Heart left ventricle (tissue), 16 donors: ENCODE measurements at places on chromosomes 2 and 18. TPM values are rescaled to one million over a fixed set of nuclear protein-coding genes. Genes with fewer than 3 reads are reported as not detected.

DNA sequence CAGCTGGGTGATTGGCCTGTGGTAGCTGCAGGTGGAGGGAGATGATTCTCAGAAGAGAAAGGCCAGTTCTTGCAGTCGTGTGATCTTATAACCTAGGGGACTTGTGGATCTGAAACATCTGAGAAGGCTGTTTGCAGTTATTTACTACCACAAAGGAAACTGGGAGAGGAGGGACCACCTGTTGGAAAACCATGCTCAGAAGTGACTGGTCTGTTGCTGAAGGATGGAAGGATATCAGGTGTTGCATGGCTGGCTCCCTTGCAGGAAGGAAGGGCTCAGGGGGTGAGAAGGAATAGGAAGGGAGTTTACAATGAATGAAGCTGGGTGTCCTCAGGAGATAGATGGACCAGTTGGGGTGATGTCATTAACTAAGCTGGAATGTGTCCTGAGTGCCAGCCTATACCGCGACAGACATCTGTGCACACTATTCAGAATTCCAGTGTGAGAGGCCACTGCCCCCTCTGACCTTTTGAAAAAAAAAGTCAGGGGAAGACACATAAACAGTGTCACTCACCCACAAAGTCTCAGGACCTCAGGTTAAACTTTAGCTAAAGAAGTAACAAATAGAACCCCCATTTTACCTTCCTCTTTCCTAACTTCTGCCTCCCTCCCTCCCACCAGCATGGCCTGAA is 17.5 kb downstream of the IGFBP2 start:
- DNase-seq = no peak

SLC9A4 gene
- total RNA-seq = not detected

GRCh38 chr2:45975752-45976517 is 321.3 kb upstream of the EPAS1 start:
- no peak for DNase-seq

DNA sequence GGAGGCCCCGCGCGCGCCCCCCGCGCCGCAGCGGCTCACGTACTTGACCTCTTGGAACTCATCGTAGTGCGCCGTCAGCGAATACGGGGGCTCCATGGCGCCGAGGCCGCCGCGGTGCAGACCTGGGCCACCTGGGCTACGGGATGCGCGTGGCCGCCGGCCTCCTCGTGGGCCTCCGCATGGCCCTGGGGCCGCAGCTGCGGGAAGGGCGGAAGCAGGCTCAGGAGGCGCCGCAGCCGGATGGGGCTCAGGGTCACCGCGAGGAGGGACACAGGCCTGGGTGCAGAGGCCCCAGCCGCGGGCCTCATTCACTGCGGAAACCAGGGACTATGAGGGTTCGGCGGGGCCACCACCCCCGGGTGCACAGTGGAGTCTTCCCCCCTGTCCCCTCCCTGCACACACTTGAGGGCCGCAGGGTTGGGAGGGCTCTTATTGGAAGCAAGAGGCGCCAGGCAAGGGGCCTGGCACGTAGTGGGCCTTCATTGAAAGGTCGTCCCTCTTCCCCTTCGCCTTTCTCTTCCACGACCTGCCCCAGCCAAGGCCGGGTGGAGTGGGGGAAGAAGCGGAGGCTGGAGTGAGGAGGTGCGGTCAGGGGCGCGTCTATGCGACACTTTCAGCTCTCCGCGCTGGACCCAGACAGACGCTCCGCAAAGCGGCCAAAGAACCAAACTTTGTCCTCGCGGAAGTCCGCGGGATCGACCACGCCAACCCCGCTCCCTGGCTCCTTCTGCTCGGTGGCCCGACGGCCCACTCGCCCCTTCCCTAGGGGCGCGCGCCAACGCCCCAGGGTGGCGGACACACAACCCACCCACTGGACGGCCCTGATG is 863 bp downstream of the ECEL1 start:
- no peak for DNase-seq

TTC31 gene
- 10.2 TPM for total RNA-seq

DNA sequence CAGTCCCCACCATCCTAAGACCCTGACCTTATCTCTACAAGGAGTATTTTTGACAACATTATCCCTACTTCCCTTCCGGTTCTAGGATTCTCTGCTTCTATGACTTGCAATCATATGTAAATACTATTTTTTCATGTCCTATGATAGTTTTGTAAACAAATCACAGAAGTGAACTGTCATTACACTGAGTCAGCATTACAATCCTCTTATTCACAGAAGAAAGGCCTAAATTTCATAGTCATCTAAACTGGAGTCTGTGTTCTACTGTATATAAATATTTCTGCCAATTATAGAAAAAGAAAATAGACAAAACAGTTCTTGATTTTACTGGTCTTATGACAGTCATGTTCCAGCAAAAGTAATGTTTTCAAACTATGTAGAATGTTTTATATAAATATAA is 265.1 kb downstream of the NCKAP5 start:
- no peak for DNase-seq

GRCh38 chr2:134070281-134070741 is 183.6 kb upstream of the MGAT5 start:
- no peak for DNase-seq

- DNase-seq = no peak
These were observed 38.3 kb upstream of the NRP2 start for GRCh38 chr2:205644018-205644417.

GRCh38 chr2:104368089-104368488 is 485.8 kb upstream of the POU3F3 start:
- no peak for DNase-seq

- DNase-seq = no peak
These were observed 522.9 kb downstream of the ZEB2 start for GRCh38 chr2:143996974-143997373.

DNA sequence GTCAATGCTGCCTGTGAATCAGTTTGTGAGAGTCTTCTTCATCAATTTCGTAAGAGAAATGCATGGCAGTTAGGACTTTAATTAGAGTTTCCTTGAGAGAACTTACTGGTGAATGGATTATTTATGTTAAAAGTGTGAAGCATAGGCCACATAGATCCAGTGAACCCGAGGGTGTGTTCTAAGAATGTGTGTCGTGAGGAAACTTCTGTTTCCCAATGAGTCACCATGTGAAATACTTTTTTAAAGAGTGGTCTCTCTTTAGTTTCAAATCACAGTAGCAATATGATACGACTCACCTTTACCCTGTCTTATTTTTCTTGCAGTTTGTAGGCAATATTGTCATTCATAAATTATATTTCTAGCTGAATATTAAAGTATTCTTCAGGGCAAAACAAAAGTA is 18.5 kb downstream of the THSD7B start:
- DNase-seq = no peak

- no peak for DNase-seq
These were observed 178.5 kb downstream of the DIS3L2 start for GRCh38 chr2:232139786-232140562.

DNA sequence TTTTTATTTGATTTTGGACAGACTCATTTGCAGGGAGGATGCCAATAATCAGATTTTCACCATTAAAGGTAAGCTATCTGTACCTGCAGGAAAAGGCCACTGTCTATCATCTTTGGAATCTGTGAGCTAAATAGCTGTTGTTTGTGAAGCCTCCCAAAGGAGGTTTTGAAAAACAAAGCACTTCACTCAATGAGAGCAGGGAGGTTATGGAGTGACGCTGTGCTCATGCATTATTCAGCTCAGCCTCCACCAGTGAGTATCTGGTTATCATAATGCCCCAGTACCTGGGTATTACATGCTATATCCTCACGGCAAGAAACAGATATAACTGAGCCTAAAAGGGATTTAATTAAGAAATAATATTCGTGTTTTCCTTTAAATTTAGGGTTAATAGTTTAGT is 189.6 kb upstream of the PIK3C3 start:
- DNase-seq = no peak

GRCh38 chr2:7593360-7593759 is 676.1 kb downstream of the RNF144A start:
- DNase-seq = no peak

GRCh38 chr2:11344956-11345677 is 681 bp upstream of the ROCK2 start:
- DNase-seq = peak; percentile 51

DNA sequence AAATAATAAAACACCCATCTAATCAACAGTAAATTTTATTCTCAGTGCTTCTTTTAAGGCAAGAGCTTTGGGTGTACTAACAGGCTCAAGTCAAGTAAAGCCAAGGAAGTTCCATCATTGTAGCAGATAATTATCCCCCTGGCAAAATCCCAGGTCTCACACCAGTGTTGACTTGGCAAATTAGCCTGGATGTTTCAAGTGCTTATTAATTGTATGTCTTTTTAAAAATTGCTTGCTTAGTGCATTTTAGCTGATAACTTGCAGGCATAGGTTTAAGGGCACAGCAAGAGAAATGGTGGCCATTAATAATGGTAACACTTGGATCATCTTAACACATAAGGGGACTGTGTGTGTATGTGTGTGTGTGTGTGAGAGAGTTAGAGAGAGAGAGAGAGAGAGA is 42.0 kb upstream of the FMNL2 start:
- no peak for DNase-seq

DNA sequence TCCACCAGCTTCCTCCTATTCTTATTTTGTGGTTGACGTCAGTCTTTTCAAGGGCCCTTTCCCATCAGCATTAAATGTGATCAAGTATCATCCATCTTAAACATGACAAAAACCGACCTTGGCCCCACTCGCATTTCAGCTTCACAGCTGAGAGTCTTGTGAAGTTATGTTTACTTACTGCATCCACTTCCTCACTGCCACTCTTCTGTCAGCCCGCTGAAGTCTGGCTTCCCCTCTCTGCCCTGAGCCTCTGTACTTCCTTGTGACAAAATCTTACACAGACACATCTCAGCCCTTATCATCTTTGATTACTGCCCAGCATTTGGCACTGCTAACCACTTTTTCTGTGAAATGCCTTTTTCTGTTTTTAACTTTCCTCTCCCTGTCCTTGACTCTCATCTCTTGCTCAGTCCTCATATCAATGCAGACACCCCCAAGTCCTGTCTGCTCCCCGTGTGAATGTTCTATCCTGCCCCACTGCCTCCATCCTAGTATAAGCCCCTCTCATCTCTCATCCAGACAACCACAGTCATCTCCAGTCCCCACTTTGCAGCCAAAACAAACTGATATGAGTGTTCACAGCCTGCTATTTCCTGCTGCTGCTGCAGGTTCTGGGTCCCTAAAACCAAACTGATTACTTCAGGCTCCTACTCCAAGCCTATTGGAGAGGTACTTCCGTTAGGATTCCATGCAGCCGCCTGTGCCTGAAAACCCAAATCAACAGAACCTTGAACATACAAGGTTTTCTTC is 31.4 kb downstream of the FOSL2 start:
- DNase-seq = no peak

DNA sequence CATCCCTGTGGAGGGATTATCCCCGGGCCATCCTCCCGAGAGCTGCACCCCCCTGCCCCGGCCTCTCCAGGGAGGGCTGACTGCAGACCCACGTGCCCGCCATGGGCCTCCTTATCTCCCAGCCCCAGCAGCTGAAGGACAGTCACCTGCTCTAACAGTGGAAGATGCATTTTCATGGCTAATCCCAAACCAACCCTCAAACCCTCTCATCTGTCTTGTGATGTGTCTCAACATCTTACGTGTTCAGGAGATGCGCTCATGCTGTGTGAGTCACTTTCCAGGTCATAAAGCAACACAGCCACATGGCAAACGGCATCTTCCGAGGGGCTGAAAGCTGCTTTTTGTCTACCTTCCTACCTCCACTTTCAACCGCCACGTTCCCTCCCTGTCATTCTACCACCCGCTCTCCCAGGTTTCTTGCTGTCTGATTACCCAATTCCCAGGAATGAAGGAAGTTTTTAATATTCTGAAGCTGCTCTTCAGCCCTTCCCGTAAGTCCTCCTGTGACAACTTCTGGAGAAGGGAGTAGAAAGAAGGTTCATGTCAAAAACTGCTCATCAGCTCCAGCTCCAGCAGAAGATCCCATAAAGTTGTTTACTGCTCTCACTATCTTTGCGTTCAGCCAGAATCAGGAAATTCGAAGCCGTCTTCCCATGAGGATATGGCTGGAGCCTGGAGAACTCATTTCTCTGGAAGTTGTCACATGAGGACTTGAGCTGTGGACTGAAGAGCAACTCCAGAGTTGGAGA is 54.5 kb downstream of the MBP start:
- DNase-seq = no peak

DNA sequence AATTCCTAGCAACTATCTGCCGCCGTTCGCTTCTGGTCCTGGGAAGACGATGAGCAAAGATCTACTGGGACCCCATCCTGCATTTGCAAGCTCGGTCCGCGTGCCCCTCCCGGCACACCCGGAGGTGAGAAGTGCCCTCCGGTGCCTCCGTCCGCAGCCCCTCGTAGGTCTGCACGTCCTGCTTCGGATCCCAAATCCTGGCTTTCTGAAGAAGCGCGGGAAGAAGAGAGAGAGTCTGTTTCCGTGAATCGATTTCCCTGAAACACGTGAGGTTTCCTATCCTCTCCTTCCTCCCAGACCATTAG is 5.0 kb upstream of the OSR1 start:
- DNase-seq = no peak

- no peak for DNase-seq
These were observed 73.0 kb upstream of the YWHAQ start for GRCh38 chr2:9703701-9704221.

GRCh38 chr2:120437604-120438000 is 91.7 kb downstream of the INHBB start:
- DNase-seq = no peak

DNA sequence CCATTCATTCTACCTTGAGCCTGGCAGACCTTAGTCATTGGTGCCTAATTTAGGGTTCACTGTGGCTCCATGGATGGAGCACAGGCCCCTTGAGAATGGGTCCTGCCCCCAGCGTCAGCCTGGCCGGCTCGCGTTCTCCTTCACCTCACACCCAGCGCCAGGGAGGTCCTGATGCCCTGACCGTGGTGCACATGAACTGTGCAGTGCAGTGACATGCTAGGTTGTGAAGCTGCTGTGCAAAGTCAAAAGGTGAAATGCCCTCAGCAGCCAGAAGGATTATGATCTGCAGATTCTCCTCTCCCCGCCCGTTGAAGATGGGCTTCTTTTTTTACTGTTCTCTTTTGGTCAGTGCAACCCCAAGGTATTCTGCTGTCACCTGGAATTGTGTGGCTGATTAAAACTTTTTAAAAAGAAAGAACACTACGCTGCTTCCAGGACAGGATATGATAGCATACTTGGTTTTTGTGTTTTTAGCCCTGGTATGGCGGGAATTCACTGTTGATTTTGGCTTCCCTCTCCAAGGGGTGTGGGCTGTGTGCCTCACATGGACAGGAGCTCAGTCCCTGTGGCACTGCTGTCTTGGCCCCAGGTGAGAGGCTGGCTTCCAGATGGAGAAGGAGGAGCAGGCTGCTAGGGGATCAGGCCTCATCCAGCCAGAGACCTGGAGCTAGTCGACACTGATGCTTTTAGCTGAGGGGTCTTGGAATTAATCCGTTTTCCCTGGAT is 49.4 kb upstream of the MCFD2 start:
- DNase-seq = no peak

DNA sequence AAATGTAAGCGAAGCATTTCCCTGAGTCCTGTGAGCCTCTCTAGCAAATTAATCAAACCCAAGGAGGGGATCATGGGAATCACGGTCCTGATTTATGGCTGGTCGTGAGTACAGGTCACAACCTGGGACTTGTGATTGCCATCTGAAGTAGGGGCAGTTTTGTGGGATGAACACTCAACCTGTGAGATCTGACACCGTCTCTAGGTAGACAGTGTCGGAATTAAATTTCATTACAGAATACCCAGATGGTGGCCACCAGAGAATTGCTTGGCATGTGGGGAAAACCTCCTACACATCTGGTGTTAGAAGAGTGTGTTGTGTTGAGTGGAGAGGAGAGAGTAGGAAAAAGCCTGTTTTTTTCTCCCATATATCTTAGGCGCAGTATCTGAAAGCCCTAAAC is 12.5 kb downstream of the CAPN14 start:
- no peak for DNase-seq
